AG10803 (cell line): ENCODE measurements at places on chromosomes 3 and 15.
A peak's percentile ranks its signal among the peaks of the same experiment; 100 is the strongest.

GRCh38 chr3:72763751-72764440, 84.3 kb downstream of the SHQ1 start:
- peak; percentile 42 for DNase-seq

DNA sequence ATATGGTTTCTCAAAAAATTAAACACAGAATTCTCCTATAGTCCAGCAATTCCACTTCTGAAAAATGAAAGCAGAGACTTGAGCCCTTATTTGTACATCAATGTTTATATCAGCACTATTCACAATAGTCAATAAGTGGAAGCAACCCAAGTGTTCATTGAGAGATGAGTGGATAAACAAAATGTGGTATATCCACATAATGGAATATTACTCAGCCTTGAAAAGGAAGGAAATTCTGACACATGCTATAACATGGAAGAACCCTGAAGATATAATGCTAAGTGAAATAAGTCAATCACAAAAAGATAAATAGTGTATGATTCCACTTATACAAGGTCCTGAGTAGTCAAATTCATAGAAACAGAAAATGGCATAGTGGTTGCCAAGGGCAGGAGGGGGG, 76.6 kb downstream of the MTHFS start:
- no peak for DNase-seq

DNA sequence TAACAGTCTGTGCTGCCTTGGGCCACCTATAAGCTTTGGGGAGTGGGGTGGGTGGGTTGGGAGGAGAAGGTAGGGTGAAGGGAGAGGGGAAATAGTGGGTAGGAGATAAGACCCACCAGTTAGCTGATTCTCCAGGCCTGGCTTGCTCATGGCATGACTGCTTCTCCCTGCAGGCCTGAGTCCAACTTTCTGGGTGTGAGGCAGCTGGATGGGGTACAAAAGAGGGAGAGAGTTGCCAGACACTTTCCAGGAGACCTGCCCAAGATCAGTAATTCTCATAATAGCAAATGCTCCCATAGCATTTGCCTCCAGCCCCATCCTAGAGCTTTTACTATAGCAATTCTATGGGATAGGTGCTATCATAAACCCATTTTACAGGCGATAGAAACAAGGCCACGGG, 7.7 kb downstream of the CGNL1 start:
- no peak for DNase-seq

DNA sequence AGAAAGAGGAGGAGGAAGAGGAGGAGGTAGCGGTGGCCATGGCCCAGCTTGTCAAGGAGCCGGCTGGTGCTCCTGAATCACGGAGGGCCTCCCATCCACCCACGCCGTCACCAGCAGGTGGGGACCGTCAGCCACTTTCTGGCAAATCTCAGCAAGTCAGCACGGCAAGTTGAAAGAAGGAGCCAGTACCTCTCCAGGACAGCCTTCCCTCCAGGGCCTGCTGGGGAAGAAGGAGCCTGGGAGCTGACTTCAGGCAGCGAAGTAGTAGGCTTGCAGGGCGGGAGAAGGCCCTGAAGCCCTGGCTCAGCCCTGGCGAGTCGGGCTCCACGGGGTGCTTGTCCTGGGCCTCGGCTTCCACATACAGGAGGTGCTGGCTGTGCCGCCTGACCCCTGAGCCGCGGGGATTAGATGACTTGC, 99.2 kb upstream of the TRPM1 start:
- DNase-seq, result peak; percentile 56

DNA sequence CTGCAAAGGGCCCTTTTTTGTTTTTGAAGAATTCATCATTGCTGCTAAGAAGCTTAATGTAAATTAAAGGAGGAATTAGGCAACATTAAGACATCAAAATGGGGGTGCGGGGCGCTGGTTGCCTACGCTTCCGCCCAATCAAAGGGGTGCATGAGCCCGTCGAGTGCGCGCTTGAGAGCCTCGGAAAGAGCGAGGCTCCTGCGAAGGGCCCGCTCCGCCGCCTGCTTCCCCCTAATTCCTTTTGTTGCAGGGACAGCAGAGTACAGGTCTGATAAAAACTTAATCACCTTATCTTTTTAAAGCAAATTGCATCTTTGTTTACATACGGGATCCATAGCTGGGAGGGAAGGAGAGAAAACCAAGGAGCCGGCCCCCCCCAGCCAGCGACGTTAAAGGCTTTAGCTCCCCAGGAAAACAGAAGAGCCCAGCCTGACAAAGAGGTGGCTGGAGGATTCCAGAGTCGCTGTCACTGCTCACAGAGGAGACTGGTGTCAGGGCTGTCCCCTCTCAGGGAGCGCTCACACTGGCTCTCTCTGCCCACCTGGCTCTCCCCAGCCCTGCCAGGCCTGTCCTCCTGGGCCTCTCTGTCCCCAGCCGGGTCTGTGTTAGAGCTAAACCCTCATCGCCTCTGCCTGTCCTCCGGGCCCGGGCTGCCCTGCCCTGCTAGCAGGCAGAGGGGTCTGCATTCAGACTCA, 67.3 kb downstream of the DNAJB8 start:
- no peak for DNase-seq

DNA sequence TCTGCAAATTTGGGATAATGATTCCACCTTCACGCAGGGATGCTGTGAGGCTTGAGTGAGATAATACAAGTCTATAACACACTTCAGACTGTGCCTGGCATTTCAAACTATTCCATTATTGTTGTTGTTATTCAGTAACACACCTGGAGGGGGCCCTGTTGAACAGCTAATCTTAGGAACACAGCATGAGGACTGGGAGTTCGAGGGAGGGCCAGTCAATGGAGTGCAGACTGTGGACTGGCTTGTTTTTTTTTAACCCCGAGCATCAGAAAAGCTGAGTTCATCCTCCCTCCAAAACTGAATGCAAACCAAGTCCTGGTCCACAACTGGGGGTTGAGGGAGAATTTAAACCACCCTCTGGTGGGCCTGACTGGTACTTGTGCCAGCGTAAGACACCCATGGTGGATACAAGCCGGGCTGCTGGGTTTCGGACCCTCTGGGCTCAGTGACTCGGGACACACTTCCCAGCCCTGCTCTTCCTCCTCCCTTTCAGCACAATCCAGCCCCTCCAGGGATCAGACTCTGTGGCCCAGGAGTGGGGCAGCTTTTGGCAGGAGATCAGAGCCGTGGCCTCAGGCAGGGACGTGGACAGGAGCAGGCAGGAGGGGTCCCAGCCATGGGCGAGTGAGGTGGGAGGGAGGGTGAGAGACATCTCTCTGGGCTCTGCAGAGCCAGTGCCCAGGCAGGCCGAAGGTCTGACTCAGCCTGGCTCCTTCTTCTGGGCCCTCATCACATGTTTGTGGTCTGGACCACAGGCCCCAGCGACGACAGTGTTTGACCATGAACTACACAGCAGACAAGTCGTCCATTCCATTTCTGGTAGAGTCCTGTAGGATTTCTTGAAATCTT, 36.3 kb upstream of the MEX3B start:
- DNase-seq, result peak; percentile 95

DNA sequence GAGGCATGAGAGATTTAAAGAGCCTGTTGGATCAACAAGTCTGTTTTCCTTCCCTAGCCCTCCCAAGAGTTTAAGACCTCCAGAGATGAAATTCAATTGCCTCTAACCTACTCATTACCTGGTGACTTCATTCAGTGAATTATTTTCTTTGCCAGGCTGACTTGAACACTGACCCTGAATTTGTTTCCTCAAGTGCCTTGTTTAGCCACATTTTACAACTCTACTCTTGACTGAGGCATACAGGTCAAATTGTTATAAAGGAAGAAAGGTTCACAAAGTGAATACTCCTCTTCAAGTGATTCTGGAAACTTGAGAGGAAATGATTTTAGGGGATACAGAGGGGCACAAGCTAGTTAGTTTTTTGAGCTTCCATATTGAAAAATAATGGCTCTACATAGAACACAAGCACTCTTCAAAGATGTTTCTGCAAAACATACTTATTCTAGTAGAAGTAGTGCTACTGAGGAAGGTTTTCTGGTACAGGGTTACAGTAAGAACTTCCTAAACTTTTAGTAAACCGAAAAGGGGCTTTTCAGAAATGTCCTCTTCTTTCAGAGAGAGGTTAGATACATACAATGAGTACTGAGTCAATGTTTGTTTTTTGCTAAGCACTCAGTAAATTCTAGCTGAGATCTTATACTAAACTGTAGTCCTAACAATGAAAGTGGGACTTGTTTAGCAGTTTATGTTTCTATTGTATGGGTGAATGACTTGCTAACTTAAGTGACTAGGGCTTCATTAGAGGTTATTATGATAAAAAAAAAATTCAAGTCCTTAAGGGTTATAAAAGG, 137.4 kb upstream of the SATB1 start:
- no peak for DNase-seq

- no peak for DNase-seq
Measured at GRCh38 chr3:52431459-52432223, 13.3 kb downstream of the SEMA3G start.

GRCh38 chr3:77040216-77040615, 317 bp downstream of the ROBO2 start:
- DNase-seq, result no peak

DNA sequence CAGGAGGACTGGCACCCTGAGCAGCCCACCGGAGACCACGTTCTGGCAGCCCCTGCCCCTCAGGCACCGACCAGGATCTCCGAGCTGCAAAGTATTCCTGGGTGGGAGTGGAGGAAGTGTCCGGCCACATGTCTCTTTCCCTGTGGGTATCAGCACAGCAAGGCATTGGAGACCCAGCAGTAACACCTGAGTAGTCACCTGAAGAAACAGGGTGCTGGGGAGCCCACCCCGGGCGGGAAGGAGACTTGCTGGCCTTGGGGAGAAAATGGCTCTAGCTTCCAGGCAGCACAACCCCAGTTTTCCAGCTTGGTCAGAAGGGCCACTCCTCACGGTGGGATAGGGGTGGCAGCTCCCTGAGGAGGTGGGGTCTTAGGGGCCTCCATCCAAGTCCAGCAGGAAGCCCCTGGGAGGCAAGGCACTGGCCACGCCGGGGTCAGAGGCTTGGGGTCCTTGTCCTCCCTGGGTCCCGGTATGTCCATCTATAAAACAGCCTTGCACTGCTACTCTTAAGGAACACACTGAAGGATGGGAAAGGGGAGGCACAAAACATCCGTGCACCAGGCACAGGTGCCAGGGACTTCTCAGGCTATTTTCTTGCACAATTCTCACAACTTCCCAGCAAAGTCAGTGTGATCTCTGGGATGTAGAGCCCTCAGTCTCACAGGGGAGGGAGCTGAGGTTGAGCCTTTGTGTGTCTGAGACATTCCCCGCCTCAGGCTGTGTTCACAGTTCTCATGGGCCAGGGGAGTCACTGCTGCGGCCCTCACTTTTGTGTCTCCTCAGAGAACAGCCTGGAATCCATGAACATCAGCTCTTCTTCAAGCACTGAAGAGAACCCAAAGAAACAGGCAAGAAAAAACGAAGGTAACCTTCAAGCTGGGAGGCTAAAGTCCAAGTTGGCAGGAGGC, 11.9 kb downstream of the CFAP100 start:
- DNase-seq, result no peak

DNA sequence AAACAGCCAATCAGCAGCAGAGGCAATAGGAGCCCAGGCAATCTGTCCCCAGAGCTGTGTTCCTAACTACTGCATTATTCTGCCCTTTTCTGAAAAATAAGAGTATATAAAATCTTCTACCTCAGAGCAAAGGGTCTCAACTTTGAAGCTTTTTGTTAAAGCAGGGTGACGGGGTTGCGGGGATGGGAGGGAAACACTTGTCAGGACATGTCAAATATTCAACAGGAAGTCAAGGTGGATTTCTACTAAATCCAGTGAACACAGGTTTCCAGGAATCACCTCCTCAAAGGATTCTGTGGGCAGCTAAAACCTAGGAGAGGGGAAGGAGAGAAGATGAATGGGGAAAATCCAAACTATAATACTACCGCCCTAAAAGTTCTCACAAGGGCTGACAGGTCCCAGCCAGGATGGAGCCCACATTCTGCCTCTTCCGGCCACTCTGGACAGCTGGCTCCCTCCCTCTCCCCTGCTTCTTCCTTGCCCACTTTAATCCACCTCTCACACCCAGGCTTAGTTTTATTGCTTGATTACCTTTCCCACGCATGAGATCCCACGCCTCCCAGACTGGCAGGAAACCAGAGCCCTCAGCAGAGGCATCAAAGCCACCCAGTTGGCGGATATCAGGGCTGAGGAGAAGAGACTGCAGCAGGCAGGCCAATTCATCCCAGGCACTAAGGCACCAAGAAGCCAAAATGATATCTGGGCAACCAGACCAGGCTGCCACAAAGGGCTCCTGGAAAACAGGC, 77.2 kb downstream of the OSBPL10 start:
- DNase-seq, result no peak

GRCh38 chr3:97863031-97863430, 41.2 kb downstream of the CRYBG3 start:
- DNase-seq, result peak; percentile 51

DNA sequence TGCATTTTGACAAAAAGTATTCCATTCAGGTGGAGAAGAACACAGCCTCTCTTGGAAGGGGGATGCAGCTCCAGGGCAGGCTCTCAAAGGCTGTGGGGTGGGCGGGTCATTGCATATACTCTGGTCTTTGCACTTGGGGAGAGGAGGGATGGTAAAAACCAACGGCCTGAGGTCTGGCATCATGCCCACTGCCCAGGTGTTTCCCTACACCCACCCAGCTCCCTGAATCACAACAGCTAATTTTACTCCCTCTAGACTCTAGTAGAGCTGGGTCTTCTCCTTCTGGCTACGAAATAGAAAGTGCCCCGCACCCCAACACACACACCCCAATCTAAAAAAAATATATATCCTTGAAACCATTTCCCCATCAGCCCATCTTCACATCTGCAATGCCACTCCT, 1.0 kb downstream of the MYLK start:
- DNase-seq, result no peak
